Stimulated activated CD8-positive, alpha-beta memory T cell treated with anti-CD3 and anti-CD28 coated beads, Interleukin-7, amount 100 ng/mL, for 48 hours (primary cell): ENCODE measurements at places on chromosomes 3 and 15.

- no peak for DNase-seq
These were observed 608.2 kb downstream of the NSUN3 start for GRCh38 chr3:94671078-94671477.

DNA sequence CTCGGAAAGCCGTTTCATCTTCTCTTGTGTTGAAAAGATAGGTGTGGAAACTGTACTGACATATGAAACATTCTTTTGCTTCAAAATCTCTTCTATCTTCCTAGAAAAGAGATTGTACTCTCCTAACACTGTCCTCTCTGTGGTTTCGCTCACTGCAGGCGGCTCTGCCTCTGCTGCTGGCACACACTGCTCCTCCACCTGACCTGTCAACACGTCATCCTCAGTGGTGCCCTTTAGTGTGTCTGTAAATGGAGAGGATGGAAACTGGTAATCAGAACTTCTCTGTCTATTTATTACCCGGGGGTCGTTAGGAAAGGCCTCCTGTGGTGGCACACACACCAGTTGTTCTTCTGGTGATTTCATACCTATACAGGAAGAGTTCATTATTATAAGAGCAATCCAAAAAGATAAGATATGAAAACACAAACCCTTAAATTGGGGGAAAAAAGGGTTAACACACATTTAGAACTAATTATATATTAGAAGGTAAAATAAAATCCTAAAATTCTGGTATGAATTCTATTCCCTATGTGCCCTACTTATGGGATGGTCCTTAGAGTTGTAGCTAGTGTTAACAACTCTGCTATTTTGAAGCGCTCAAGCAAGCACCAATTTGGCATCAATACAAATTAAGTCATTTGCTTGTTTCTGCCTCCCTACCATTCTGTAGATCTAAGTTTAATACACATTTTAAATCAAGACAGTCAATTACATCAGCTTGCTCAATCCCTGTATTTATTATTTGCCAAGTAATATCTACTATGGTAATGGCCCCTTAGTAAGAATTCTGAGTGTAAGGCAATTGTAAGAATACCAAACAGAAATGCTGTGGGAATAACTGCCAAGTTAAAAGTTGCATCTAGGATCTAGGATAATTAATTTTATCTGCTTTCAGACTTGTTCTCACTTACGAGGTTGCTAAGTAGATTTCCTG lies 49.2 kb downstream of the TASOR start:
- DNase-seq = no peak

DNA sequence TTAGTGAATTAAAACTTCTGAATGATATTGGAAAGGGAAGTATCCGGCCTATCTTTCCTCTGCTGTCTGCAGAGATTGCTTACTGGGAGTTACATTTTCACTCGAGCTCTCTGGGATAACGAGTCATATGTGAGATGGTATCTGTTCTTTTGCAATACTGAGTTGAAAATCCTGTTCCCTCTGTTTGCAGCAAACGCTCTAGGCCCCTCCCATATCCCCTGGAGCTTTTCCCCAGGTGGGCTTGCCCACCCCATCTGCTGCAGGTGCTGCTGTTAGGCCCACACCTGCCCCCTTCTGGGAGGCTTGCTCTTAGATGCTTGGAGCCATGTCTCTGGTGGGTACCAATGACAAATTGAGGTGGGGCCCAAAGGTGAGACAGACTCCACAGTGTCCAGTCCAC lies 42.7 kb upstream of the MTMR10 start:
- no peak for DNase-seq

GRCh38 chr3:2851835-2852234 lies 258.3 kb downstream of the IL5RA start:
- no peak for DNase-seq

DNA sequence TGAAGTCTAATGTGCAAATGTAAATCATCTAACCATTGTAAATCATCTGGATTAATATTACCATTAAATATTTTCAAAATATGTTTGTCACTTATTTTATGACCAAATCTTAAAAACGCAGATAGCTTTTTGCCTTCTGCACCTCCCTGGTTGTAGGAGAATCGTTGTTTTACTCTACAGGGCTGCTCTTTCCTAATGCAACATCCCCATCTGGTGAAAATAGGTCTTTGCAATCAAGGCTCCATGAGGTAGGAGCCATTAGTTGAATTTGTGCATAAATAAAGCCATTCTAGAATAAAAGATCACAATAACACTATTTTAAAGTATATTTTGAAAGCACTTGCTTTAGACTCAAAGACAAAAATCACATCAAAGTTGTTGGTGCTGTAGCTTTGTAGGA lies 535.6 kb upstream of the AGTR1 start:
- DNase-seq = no peak

DNA sequence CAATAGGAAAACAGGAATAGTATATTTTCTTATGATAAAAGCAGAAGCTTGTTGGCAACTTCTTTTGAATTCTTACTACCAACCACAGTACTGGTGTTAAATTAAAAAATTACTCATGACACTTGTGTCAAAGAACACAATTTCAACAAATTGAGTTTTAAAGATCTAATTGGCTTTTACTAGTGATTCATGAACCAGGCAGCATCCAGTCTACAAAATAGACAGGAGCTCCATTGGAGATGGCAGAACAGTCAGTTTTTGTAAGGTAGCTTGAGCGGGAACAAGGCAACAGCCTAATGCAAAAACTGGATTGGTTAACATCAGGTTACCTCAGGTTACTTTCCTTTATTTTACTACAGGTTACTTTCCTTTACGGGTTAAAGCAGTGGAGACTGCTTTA lies 181.3 kb upstream of the THBS1 start:
- no peak for DNase-seq

- no peak for DNase-seq
These were observed 59.2 kb upstream of the ARHGEF3 start for GRCh38 chr3:56860939-56861338.

- DNase-seq = no peak
These were observed 21.6 kb downstream of the B4GALT4 start for GRCh38 chr3:119219069-119219468.

- no peak for DNase-seq
These were observed 70.0 kb upstream of the ALDH1A3 start for GRCh38 chr15:100809587-100809986.

DNA sequence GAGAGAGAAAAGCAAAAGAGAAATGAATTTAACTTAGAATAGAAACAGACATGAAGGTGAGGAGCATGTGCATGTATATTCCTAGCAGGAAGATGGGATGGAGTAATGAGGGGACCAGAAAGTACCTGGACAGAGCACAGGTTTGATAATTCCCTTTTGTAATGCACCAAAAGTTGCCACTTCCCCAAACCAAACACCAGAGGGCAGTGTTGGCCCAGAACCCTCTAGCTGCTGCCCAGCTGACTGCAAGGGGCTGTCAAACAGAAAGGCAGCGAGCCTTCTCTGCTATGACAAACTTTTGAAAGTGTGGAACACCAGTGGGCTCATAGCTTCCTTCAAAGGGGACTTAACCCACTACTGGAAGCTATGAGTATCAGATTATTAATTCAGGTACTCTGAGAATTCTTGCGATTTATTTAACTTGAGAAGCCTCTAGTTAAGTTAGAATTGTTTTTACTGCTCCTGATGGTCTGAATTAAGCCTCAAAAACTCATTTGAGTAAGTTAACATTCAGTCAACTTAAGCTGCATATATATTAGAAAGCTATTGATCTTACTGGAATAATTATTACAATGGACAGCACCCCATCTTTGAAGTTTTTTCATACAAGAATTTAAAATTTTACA lies 234.9 kb downstream of the NEK10 start:
- DNase-seq = peak; percentile 32

GRCh38 chr3:33940149-33940548 lies 141.7 kb downstream of the PDCD6IP start:
- DNase-seq = no peak

- DNase-seq = no peak
These were observed 96.5 kb downstream of the FLNB start for GRCh38 chr3:58104712-58105111.

DNA sequence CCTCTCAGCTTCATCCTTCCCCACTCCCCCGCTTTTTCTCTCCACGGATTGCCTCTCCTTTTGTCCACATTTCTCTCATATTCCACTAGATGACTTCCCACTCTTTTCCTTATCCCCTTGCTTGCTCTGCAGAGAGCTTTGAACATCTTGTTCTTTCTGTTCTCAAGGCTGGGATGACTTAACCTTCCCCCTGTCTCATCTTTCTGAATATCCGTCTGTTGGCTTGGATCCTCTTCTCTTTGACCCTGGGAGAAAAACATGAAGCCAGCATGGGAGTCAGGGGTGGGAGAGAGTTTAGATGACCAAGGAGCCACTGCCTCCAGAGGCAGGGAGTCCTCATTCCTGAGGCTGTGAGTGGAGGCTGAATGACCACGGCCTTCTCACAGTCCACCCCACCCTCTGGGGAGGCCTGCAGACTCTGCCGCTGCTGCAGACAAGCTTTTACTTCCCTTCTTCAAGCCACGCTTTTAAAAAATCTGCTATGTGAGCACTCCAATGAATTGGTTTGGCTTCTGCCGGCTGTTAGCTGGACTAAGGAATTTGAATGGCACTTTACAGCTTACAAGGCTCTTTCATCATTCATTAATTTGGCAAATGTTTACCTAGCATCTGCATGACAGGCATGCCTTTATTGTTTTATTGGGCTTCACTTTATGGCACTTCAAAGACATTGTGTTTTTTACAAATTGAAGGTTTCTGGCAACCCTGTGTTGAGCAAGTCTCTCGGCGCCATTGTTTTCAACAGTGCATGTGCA lies 111.6 kb upstream of the SLC6A6 start:
- DNase-seq = no peak

GRCh38 chr3:8345398-8345797 lies 156.2 kb upstream of the LMCD1 start:
- DNase-seq = no peak

- no peak for DNase-seq
These were observed 6.4 kb downstream of the GRM7 start for GRCh38 chr3:6867269-6867668.

DNA sequence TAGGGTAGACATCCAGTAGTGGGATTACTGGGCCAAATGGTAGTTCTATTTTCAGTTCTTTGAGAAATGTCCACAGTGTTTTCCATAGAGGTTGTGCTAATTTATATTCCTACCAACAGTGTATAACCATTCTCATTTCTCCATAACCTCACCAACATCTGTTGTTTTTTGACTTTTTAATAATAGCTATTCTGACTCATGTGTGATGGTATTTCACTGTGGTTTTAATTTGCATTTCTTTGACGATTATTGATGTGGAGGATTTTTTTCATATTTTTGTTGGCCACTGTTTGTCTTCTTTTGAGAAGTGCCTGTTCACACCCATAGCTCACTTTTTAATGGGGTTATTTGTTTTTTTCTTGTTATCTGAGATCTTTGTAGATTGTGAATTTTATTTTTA lies 125.2 kb downstream of the CFAP20DC start:
- DNase-seq = no peak

DNA sequence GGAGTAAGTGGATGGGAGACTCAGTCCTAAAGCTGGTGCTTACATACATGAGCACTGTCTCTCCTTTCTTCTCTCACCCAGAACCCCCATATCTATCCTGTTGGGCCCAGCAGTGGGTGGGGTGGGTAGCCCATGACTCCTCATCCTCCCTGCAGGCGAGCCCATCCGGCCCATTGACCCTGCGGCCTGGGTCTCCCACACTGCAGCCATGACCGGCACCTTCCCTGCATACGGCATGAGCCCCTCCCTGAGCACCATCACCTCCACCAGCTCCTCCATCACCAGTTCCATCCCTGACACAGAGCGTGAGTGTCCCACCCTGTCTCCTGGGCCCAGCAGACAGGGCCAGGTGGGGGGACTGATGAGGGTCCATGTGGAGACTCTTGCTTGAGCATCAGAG lies 8.0 kb upstream of the AP2M1 start:
- no peak for DNase-seq

DNA sequence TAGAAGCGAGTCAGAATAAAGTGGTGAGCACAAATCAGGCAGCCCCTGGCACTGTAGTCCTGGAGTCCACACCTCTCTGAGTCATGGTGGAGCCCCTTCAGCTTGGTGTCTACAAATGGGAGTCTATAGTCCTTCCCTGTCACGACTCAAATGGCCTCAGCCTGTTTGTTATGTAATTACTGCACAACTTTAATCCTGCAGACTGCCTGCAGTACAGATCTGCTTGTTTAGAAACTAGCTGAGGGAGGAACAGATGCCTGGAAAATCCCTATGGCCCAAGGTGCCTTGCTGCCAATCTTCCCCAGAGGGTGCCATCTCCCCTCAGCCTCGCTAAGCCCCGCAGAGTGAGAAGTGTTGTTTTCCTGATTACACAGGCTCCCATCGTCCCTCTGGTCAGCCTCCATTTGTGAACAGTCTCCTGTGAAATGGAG lies 3.9 kb upstream of the CXCR6 start:
- no peak for DNase-seq

GRCh38 chr3:7428206-7428718 lies 567.3 kb downstream of the GRM7 start:
- no peak for DNase-seq

GRCh38 chr3:66816090-66816761 lies 181.9 kb upstream of the KBTBD8 start:
- DNase-seq = no peak

- DNase-seq = no peak
These were observed 39.5 kb upstream of the TSEN2 start for GRCh38 chr3:12444582-12445471.

DNA sequence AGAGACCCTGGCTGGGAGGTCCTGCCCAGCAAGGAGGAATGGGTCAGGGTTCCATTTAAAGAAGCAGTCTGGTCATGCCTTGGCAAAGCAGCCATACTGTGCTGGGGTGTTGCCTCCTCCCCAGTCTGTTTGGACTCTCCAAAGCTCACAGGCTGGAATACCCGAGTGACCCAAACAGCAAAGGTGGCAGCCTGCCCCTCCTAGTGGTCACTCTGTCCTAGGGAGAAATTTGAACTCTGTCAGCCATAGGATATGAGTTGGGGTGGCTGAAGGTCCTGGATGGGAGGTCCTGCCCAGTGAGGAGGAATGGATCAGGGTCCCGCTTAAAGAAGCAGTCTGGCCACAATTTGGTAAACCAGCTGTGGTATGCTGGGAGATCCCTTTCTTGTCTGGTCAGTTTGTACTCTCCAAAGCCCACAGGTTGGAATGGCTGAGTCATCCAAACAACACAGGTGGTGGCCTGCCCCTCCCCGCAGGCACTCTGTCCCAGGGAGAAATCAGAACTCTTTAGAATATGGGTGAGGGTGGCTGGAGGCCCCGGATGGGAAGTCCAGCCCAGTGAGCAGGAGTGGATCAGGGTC lies 45.0 kb downstream of the CCR1 start:
- DNase-seq = no peak

DNA sequence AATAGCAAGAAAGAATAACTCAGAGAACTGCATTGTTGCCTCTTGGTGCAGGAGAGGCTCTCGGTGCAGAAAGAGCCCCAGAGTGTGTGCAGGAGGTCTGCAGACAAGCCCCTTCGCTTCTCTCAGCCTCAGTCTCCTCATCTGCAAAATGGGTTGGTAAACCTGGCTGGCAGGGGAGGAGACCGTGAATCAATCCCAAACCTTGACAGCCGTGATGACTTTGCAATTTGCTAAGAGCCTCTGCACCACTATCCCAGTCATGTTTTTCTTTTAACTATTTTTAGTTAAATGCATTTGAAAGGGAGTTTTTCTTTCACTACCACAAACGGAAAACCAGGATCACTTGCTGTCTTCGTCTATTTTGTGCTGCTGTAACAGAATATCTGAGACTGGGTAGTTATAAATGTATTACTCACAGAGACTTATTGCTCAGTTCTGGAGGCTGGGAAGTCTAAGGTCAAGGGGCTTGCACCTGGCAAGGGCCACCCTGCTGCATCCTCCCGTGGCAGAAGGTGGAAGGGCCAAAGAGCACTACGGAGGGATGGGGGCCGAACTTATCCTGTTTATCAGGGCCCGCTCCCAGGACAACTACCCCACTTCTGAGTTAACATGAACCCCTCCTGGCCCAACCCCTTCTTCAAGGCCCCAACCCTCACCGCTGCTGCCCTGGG lies 14.2 kb upstream of the IQSEC1 start:
- no peak for DNase-seq

- DNase-seq = no peak
These were observed 18.4 kb upstream of the RAD18 start for GRCh38 chr3:8981700-8982099.
